ENCODE measurements at places on chromosomes 4 and X.
A peak's percentile ranks its signal among the peaks of the same experiment; 100 is the strongest.

DNA sequence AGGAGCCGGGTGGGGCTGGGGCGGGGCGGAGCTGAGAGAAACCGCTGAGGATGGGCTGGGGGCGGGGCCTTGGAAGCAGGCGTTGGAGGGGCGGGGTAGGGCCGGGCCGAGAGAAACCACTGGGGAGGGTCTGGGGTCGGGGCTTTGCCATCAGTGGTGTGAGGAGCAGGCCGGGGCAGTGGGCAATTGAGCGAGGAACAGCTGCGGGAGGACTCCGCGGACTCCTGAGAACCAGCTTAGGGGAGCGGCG lies 1.3 kb upstream of the EOLA2 start:
- DNase-seq, result no peak

DNA sequence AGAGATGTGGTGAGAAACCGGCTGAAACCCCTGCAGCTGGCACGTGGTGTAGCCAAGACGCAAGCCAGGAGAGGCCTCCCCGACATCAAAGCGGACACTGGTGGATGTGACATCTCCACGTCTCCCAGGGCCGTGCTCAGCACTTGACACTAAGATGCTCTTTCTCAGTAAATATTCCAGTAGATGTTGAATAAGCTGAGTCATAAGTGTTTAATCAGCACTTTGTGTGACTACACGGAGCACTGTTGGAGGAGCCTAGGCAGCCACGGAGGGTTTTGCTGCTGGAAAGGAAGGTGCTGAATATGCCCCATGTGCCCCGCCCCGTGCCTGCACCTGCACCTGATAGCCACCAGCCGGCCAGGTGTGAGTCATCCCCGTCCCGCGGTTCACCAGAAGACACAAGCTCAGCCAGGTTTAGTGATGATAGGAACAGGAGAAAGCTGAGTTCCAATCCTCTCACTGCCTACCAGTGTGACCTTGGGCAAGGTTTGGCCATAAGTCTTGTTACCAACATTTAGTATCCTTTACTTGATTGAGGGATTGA lies 29.0 kb upstream of the C4orf50 start:
- no peak for DNase-seq

DNA sequence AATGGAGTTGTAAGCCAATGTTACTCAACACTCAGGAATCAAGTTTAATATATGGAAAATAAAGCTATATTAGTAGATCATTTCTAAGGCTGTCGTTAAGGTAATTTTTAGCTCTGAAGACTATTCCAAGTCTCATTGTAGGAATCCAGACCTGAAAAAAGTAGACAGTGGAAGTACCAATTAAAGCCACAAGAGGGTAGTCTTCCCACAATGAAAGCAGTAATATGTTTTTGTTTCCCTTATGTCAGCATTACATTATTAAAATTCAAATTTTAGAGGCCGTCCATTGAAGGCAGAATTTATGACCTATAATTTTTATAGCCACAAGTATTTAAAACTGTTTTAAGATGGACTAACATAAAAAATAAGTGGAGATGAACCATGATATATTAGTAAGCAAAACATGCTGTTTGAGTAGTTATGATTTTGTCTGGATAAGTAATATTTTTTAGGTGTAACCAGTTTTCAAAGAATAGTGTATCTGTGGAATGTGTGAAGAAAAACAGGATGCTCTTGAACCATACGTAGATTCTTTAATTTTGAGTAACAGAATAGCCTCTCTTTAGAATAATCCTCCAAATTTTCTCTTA lies 372.6 kb upstream of the TECRL start:
- DNase-seq, result no peak

DNA sequence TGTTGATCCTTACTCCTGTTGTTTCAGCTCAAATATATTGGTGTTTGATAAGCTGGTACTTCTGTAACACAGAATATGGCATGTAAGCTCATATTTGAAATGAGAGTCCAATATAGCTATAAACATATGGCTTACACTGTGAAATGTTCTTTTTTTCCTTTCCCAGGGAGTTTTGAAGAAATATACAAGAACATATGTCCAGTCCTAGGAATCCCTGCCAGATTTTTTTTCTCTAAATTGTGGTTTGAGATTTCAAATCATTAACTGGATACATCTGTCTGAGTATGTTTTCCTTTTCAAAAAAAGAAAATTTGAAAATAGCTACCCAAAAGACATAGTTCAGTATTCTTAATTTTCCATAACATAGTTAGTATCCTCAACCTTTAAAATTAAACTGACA lies 60.2 kb downstream of the HMGB2 start:
- DNase-seq, result no peak

DNA sequence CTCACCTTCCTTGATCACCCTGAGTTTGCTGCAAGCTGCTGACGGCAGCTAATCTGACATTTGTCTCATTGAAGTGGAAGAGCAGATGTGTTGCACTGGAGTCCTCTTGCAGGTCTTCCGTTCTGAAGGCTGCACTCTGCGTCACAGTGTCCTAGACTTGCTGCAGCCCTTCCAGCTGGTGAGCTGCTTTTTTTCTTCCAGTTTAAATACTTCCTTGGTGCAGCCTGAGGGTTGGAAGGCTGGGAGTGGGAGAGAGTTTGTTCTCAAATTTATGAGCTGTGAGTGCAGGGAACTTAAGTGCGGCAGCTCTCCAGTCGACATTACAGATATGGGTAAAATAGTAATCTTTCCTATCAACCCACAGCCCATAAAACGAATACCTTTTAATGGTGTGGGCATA lies 303.6 kb upstream of the FAT1 start:
- no peak for DNase-seq

DNA sequence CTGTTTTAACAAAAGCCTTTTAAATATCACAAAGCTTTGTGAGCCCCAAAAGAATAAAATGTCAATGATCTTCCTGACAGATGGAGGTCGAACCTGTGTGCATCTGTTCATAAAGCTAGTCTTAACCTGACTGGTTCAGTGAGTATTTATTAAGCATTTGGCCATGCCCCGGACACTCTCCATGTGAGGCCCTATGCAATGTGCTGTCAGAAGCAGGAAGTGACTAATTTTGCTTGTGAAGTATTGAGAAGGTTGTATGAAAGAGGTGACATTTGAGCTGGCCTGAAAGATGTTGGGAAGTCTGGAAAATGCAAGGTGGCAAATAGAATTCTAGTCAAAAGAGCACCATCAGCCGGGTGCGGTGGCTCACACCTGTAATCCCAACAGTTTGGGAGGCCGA lies 171.4 kb downstream of the MSL3 start:
- no peak for DNase-seq

DNA sequence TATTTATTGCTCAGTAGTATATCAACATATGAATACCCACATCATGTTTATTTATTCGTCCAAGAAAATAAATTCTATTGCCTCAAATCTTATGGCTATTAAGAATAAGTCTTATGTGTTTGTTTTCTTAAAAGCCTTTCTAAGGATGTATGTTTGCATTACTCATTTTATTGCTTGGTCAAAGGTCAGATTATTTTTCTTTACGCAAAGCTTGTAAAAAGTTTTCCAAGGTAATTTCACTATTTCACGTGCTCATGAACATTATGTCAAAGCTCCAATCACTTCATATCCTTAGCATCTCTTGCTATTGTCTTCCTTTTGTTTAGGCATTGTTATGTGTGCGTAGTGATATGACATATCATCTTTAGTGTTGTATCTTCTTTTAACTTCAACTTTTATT lies 258.5 kb upstream of the FSTL5 start:
- DNase-seq, result no peak

DNA sequence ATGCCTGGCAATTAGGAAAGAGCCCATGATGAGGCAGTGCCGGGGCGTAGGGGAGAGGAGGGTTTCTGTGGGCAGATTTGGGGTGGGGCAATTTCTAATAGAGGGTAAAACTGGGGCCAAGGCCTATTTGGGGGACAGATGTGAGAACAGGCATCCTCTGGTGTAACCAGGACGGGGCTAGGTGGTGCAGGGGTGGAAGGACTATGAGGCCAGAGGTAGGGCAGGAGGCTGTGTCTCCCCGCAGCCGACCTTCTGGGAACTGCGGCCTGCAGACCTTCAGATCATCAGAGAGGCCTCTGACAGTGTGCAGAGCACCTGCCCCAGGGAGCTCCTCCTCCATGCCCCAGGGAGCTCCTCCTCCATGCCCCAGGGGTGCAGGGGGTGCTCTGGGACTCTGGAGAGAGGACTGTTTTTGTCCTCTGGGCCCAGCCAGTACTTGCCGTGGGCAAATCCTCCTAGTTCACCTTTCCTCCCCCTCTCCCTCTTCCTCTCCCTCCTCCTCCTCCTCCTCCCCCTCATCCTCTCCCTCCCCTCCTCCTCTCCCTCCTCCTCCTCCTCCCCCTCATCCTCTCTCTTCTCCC lies 101.9 kb downstream of the SORCS2 start:
- no peak for DNase-seq

DNA sequence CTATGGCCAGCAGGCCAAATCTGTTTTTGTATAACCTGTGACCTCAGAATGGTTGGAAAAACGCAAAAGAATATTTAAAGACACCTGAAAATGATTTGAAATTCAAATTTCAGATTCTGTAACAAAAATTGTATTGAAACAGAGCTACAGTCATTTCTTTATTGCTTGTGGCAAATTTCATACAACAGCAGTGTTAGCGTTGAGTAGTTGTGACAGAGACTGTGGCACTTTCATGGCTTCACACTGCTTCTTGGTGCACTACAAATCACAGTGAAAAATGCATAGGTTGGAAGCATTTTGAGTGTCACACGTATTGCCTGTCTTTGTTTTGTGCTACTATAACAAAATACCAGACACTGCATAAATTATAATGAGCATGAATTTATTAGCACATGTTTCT lies 12.2 kb upstream of the PARM1 start:
- no peak for DNase-seq

- no peak for DNase-seq
Measured at GRCh38 chr4:177879851-177880250, 437.6 kb upstream of the AGA start.

GRCh38 chr4:124454772-124455270 lies 257.7 kb downstream of the ANKRD50 start:
- no peak for DNase-seq

GRCh38 chr4:64715741-64716140 lies 306.5 kb upstream of the TECRL start:
- no peak for DNase-seq

DNA sequence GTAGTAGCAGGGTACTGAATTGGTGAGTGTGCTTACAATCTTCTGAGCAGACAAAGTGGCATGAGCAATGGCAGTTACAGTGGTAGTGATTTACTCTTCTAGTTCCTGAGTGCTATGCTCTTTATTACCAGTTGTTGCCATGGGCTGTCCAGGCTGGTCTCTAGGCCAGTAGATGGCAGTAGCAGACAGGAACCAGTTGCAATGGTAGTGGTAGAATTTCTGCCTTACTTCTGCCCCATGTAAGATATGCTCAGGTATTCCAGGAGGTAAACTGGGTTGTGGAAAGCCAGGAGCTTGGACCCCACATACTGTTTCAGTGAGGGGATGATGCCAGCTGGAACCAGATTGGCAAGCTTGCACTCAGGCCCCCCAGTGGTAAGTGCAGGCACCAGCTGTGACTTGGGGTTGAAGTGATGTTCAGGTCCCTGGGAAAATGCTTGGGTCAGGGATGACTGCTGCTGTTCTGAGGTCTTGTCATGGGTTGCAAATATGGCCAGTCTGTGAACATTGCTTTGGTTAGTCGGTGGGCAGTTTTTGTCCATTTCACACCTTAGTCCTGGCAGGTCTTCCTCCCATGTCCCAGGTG lies 63.0 kb upstream of the ZXDB start:
- DNase-seq, result no peak

GRCh38 chr4:153142700-153143438 lies 61.4 kb upstream of the TRIM2 start:
- DNase-seq, result peak; percentile 27

GRCh38 chr4:137804906-137805495 lies 272.7 kb upstream of the PCDH18 start:
- no peak for DNase-seq

DNA sequence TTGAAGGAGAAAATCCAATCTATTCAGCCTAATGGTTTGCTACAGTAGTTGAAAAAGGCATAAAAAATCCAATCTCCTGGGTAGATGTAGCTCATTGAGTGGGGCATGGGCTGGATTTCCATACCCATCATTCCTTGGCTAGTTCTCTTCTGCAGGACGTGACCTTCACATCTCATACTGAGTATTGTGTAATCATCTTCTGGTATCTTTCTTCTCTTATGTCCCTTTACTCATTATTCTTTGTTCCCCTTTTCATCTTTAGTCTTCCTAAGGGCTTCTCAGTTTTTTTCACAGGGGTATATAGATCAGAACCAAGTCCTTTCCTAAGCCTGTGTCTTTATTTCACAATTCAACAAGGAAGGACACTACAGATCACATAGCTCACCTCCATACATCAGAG lies 727.6 kb upstream of the MAGEB2 start:
- no peak for DNase-seq

DNA sequence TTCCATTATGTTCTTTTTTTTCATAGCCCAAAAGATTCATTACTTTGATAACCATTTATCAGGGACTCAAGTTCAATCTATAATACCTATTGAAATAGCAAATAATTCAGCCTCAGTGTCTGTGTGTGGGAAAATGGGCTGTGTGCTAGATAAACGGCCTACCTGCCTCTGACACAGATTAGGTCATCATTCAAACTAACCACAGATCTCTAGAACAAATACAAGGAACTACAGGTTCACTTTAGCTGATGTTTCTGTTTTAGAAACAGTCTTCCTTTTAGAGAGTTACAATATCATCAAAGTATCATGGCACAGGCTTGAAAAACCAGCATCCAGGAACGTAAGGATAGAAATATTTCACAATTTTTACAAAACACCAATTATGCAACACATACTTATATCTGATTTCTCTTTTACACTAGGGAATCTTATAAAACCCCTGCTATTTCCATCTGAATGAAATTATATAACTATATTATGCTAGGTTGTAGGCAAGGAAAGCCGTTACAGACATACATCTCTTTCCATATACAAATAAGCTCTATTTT lies 56.6 kb upstream of the MAB21L2 start:
- no peak for DNase-seq

DNA sequence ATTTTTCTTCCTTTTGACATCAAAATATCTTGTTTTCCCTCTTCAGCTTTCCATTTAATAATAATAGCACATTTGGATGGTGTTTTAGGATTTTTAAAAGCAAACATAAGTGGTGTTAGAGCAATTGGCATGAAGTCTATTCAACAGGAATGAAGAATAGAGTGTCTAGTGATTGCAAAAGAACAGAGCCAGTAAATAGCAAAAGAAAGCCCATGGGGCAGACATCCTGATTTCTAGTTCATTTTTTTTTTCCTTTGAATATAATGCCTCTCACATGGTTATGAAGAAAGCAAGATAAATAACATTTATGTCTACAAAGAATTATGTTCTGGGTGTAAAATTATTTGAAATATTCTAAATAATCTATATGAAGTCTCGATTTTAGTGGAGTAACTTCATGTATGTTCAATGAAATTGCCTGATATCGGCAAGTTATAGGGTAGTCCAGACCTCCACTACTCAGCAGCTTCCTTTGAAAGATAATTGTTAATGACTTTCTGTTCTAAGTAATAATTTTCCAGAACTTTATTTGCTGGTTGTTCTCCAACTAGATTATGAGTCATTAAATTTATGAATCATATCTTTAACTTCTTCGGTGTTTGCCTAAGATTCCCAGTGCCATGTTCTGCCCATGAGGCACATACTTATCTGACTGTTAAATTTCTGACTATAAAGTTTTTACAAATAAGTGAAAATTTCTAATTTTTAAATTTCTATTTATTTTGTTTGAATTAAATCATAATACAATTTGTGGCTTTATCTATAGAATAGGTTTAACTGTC lies 587.9 kb downstream of the TLL1 start:
- no peak for DNase-seq

- DNase-seq, result no peak
Measured at GRCh38 chrX:124651031-124651430, 304.7 kb downstream of the SH2D1A start.
